ENCODE measurements at places on chromosomes 2 and 18. TPM values are rescaled to one million over a fixed set of nuclear protein-coding genes. Genes with fewer than 3 reads are reported as not detected.

DNA sequence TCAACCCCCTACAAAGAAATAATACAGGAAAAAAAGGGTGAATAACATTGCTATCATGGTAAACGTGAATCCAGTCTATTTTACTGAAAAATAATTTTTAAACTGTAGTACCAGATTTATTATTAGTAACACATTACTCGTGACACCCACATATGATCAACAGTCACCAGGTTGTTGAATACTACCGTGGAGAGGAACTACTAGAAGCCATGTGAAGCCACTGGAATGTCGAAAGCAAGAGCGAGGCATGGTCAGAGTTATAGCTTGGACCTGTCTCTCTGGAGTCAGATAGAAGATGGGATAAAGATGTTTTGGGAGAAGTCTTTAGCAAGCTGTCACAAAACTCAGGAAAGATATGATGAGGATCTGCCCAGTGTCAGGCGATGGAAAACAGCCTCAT, 63.2 kb upstream of the EPB41L3 start:
- no peak for DNase-seq

The GLS gene
- 195 TPM for total RNA-seq

DNA sequence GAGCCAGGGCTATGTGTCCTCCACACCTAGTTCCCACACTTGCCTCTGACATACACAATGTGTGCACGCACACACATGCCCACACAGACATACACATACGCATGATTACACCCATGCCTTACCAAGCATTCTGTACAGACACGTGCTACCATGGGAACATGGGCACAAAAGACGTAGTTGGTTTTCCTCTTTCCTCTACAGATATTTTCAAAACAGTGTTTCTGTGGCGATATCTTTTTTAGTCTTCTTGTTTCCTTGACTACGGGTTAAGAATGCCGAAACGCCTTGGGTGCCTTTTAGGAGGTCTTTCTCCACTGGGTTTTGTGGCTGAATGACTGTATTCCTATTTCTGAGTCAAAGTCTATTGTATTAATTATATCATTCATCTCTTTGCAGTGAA, 75.5 kb upstream of the SPTBN1 start:
- no peak for DNase-seq

- no peak for DNase-seq
These were observed 681.7 kb upstream of the FSHR start for GRCh38 chr2:49836017-49836416.

DNA sequence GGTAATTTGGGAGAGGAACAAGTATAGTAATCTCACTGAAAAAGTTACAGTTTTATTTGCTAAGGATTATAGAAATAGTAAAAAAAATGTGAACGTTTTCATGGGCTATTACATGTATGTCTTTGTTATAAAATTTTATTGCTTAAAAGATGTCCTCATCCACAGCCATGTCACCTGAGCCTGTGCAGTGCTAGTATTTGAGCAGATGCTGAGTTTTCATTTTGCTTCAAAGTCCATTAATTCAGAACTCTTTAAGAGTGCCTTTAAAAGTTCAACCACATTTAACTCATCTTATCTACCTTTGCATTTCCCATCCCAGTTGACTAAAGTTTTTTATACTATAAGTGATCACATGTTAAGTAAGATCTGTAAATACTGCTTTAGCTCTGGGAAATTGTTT, 52.6 kb downstream of the DPP10 start:
- DNase-seq: no peak

The TFPI gene
- total RNA-seq: not detected

The SAG gene
- 0.17 TPM for total RNA-seq

DNA sequence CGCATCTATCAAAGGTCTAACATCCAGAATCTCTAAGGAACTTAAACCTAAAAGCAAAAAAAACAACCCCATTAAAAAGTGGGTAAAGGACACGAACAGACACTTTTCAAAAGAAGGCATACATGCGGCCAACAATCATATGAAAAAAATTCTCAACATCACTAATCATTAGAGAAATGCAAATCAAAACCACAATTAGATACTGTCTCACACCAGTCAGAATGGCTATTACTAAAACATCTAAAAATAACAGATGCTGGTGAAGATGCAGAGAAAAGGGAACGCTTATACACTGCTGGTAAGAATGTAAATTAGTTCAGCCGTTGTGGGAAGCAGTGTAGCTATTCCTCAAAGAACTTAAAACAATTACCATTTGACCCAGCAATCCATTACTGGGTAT, 38.0 kb downstream of the PPP3R1 start:
- DNase-seq: no peak

- DNase-seq: no peak
These were observed 155.1 kb upstream of the LMAN1 start for GRCh38 chr18:59514203-59514602.

DNA sequence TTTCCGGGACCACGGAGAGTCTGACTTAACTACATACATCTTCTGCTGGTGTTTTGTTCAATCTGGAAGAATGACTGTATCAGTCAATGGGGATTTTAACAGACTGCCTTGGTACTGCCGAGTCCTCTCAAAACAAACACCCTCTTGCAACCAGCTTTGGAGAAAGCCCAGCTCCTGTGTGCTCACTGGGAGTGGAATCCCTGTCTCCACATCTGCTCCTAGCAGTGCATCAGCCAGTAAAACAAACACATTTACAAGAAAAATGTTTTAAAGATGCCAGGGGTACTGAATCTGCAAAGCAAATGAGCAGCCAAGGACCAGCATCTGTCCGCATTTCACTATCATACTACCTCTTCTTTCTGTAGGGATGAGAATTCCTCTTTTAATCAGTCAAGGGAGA, 23.1 kb downstream of the ICOS start:
- no peak for DNase-seq

The HTRA2 gene
- 52.8 TPM for total RNA-seq

- peak; percentile 30 for DNase-seq
These were observed 5.7 kb upstream of the EN1 start for GRCh38 chr2:118853129-118853640.

DNA sequence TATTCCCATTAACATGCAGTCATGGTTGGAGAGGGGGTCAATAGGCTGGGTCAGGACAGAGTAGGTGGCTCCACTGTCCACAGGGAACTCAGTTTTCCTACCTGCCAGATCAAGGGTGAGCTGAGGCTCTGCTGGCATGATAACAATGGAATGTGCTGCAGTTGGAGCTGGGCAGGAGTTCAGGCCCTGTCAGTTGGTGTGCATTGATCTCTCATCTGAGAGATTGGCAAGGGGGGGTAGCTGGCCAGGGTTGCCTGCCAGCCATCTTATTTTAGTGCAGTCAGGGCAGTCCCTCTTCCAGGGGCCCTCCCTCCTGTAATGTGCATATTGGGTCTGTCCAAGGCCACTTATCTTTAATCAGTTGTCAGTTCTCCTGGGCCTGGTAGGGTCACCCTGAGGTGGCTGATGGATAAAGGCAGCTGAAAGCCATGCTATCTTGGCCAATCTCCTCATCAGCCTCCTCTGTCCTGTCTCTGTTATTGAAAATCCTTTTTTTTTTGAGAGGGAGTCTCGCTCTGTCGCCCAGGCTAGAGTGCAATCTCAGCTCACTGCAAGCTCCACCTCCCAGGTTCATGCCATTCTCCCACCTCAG, 38.1 kb upstream of the CCBE1 start:
- no peak for DNase-seq

- no peak for DNase-seq
These were observed 249.8 kb upstream of the GCFC2 start for GRCh38 chr2:75960472-75961009.

DNA sequence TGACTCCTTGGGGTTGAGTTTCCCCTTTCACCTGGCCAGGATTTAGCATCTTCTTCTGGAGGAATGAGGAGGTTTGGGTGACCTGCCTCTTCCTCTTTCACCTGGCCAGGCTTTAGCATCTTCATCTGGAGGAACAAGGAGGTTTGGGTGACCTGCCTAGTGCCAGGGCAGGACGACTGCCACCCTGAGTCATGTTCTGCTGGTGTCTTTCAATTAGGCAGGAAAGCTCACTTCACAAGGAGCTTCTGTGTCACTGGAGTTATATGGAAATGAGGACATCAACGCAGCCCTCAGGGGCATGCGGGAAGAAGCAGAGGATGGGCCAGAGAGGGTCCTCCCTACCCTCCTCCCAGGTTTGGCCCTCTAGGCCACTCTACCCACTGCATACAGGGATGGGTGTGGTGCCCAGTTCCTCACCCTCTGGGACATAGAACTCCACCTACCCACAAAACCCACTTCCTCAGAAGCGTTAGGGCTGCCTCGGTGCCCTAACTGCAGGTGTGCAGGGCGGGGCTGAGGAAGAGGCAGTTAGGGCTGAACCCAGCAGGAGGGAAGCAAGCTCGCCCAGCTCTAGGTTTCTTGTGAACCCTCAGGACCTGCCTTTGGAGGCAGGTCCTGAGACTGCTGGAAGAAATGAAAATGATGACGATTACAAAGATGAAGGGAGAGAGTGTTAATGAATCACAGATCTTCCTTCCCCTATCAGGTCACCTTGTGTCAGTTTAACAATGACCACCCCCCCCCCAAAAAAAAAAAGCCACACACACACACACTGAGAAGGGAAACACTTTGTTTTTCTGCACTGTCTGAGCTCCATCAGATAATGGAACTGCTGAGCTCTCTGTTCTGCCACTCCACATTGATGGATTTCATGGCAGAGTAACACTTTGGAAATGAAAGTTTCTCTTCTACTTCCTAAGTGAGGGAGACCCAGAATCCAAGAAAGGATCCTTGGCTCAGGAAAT, 71.0 kb downstream of the ARL4C start:
- peak; percentile 94 for DNase-seq

GRCh38 chr2:215940645-215941184, 72.6 kb downstream of the MREG start:
- no peak for DNase-seq

- DNase-seq: peak; percentile 6
These were observed 42.0 kb upstream of the EDAR start for GRCh38 chr2:109030870-109031475.

DNA sequence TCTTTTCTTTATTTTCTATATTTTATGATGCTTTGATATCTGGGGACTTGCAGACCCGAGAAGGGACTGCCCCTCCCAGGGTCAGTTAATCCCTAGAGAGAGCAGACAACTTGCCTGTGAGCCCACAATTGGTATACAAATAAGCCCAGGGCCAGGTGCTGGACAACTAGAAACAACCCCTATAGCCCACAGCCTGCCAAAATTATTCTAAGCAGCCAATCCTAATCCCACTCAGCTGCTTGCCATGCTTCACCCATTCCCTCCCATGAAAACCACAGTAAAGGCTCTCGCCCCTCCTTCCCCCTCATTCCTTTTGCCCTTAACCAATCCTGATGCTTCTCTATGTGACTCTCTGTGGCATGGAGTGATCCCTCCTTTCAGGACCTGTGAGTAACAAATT, 380.7 kb downstream of the RBM43 start:
- DNase-seq: no peak

GRCh38 chr2:183284606-183285005, 160.4 kb downstream of the NUP35 start:
- no peak for DNase-seq

- no peak for DNase-seq
These were observed 256.6 kb upstream of the RASGRP3 start for GRCh38 chr2:33219850-33220275.

GRCh38 chr2:106960683-106961161, 74.8 kb upstream of the ST6GAL2 start:
- DNase-seq: no peak

- no peak for DNase-seq
These were observed 679.3 kb downstream of the NR4A2 start for GRCh38 chr2:155653176-155653575.

The MAPRE3 gene
- 7.1 TPM for total RNA-seq

DNA sequence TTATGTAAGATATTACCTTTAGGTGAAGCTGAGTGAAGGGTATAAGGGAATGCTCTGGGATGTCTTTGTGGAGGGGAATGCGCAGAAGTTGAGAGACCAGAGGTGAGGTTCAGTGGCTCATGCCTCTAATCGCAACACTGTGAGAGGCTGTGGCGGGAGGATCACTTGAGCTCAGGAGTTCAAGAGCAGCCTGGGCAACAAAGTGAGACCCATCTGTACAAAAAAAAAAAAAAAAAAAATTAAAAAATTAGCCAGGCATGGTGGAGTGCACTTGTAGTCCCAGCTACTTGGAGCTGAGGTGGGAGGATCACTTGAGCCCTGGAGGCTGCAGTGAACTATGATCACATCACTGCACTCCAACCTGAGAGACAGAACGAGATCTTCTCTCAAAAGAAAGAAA, 57.3 kb upstream of the SP3 start:
- DNase-seq: no peak

The SIX2 gene
- not detected for total RNA-seq

The APLF gene
- total RNA-seq: 6.3 TPM

DNA sequence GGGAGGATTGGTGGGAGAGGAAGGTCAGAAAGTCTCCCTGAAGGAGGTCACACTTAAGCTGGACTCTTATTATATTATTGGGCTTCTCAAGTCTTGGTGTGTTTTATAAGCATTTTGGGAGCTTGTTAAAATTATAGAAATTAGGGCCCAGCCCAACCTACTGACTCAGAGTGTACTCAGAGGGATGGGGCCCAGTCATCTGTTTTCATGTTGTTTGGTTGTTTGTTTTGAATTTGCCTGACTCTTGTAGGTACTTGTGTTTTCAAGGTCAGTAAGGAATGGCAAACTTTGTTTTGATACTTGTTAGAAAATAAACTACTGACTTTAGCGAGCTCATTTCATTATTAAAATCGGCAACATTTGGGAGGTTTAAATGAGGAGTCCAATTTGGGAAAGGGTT, 152.0 kb downstream of the INSIG2 start:
- no peak for DNase-seq

GRCh38 chr2:182792441-182792840, 74.0 kb downstream of the FRZB start:
- DNase-seq: no peak

The CYP20A1 gene
- total RNA-seq: 40.8 TPM

The CAPN14 gene
- total RNA-seq: 6.0 TPM

The COL5A2 gene
- 0.66 TPM for total RNA-seq

The TMEM185B gene
- 29.6 TPM for total RNA-seq

- no peak for DNase-seq
These were observed 225.4 kb downstream of the MYCN start for GRCh38 chr2:16165518-16166326.

DNA sequence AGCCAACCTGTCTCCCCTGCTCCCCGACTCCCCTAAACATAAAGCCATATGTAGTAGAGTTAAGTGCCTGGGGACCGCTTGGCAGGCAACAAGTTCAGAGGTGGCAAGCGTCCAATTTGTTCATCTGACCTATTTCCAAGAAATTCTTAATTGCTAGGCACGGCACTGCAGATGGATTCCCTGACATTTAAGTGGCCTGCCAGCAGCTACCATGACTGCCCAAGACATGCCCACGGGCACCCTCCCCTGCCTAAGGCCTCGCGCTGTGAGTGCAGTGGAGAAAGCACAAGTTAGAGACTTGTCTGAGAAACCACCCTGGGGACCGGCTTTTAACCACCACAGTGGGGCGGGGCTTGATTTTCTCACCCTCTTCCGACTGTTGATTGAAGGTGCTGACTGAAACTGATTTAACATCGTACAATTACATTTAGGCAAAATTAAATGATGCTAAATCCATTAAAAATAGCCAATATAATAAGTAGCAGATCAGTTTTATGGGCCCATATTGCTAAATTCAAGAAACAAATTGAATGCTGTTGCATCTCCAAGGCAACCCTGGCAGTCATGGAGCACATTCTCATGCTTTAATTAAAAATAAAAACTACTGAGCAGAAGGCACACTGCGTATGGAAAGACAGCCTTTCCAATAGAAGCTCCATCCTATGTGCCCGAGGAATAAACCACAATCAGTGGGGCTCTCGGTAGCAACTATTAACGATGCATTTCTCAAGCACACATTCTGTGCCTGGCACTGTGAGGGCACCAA, 163.6 kb upstream of the ACAA2 start:
- no peak for DNase-seq

Data from B cell (primary cell).